GM23338 (cell line): ENCODE measurements at places on chromosomes 2 and 18. TPM values are rescaled to one million over a fixed set of nuclear protein-coding genes. Genes with fewer than 3 reads are reported as not detected.
A peak's percentile ranks its signal among the peaks of the same experiment; 100 is the strongest.

DNA sequence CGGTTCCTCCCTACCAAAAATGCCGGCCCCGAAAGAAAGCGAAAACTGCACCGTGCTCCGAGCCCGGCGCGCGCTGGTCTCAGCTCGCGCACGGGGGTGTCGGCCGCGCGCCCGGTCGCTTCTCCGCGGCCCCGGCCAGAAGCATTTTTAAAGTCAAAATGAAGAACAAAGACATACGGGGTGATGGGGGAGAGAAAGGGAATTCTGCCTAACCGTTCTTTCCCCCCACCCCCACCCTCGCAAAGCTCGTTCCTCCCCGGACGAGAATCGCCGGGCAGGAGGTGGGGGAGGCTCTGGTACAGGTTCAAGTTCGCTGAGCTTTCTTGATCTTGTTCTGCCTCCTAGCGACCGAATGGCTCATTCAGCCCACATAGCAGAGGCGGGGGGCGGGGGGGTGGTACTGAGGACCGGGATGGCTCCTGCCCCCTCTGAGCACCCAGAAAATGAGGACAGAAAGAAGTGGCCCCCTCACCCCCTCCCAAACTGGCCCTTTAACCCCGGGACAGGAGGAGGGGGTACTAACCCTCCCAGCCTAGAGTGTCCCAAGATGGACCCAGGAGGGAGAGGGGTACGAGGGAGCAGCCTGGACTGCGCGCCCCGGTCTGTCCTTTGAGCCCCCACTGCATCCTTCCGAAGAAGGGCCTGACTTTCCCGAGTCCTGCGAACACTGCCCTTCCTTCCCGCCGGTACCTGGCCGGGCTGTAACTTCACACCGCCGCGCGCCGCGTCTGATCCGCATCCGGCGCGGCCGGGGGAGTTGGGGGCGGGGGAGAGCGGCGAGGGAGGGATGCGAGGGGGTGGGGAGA, 3.1 kb downstream of the BCL11A start:
- peaks cover 8% of the 10 kb centered on the region; the same call in 1 of the 2 replicates for H3K36me3 ChIP-seq
- peaks cover 20% of the 10 kb centered on the region for H3K4me1 ChIP-seq
- peak; percentile 95 for DNase-seq
- no peaks in the 10 kb centered on the region for H3K27me3 ChIP-seq
- H3K4me3 ChIP-seq: peak overlapping the region; percentile 89

GRCh38 chr2:211429256-211429920, 873.0 kb downstream of the CPS1 start:
- no peaks in the 10 kb centered on the region for H3K36me3 ChIP-seq
- no peaks in the 10 kb centered on the region for H3K27me3 ChIP-seq

DNA sequence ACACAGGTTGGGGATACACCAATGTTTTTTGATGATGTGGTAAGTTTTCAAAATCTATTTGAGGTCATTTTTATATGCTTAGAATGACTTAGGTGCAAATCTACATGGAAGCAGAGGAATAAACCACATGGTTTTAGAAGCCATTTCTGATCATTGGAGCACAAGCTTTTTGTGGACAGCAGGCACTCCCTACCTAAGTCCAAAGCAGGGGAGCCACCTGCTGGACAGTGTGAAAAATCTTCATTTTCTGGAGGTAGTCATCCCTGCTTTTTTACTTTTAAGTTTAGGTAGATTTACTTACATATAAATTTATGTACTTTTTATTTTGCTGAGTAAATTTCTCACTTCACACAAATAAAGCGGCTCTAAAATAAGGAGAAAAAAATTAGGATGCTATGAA, 323.2 kb downstream of the PLCL1 start:
- no peaks in the 10 kb centered on the region for H3K4me1 ChIP-seq
- no peaks in the 10 kb centered on the region for H3K27me3 ChIP-seq
- H3K27ac ChIP-seq: no peak overlapping the region
- no peak overlapping the region for H3K4me3 ChIP-seq

DNA sequence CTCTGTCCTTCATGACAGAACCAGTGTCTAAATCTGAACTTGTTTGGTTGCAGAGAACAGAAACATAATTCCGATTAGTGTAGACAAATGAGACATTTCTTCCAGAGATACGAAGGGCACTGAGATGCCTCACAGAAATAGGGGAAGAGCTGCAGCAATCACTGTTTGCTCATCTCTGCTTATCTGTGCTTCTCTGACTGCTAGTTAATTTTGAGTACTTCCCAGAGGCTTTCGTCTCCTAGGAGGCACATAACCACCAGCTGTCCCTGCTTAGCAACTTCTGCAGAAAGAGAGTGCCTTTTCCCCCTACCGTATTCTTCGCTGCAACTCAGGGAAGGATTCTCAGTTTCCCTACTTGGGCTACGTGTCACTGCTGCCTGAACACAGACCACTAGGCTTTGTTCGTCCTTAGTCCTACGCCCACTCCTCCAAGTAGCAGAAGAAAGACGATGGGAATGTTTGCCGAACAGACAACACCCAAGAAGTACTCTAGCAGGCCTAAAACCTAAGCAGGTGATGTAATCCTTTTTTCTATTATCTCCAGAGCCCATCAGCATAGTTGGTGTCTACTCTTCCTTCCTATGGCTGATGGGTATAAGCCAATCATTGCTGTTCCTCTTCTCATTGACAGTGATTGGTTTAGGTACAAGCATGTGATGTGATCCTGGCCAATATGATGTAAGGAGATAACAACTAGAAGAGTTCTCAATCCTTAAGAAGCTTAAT, 63.6 kb downstream of the TNP1 start:
- H3K27ac ChIP-seq: no peak overlapping the region
- no peak overlapping the region for H3K4me3 ChIP-seq
- H3K4me1 ChIP-seq: no peaks in the 10 kb centered on the region
- no peaks in the 10 kb centered on the region for H3K27me3 ChIP-seq

DNA sequence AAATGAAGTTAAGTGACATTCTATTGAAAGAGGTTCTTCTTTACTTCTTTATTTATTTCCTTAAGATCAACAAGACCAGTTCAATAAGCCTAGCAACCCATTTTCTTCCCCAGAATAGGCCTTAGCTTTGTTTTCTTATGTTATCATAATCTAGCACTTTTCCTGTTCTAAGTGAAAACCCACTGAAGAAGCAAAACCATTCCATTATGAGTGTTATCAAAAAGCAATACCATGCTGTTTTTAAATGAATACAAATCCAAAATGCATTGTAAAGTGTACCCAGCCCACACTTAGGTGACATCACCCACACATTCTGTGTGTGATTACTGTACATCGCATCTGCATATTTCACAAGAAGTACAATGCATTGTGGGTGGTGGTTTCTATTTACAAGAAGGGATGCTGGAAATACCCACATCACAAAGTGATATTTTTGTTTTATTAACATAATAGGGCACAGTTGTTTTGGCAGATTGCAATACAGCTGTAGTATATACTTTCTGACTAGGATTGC, 679.5 kb downstream of the KCNJ3 start:
- H3K36me3 ChIP-seq: no peaks in the 10 kb centered on the region
- no peak overlapping the region for H3K27ac ChIP-seq
- H3K27me3 ChIP-seq: no peaks in the 10 kb centered on the region
- no peak for DNase-seq
- H3K4me1 ChIP-seq: no peaks in the 10 kb centered on the region
- H3K4me3 ChIP-seq: no peak overlapping the region

DNA sequence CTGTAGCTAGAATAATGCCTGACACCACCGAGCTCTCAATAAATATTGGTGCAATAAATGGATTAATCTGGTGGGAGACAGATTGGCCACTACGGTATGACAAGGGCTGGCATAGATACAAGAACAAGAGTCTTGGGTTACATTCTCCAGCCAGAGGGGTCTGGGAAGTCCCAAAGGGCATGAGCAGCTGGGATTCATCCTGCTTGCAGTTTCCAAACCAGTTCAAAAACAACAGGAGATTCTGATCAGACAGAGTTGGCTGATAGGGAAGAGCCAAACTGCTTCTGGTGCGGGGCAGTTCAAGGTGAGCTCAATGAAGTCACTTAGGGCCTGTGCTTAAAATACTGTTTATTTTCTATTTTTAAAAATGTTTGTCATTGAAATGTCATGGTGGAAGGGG, 266.9 kb downstream of the TNS1 start:
- DNase-seq: no peak
- no peak overlapping the region for H3K4me3 ChIP-seq
- no peak overlapping the region for H3K27ac ChIP-seq
- H3K4me1 ChIP-seq: no peaks in the 10 kb centered on the region

GRCh38 chr2:63092401-63092800, 41.8 kb downstream of the OTX1 start:
- no peak overlapping the region for H3K4me3 ChIP-seq
- H3K4me1 ChIP-seq: no peaks in the 10 kb centered on the region
- no peaks in the 10 kb centered on the region for H3K27me3 ChIP-seq

DNA sequence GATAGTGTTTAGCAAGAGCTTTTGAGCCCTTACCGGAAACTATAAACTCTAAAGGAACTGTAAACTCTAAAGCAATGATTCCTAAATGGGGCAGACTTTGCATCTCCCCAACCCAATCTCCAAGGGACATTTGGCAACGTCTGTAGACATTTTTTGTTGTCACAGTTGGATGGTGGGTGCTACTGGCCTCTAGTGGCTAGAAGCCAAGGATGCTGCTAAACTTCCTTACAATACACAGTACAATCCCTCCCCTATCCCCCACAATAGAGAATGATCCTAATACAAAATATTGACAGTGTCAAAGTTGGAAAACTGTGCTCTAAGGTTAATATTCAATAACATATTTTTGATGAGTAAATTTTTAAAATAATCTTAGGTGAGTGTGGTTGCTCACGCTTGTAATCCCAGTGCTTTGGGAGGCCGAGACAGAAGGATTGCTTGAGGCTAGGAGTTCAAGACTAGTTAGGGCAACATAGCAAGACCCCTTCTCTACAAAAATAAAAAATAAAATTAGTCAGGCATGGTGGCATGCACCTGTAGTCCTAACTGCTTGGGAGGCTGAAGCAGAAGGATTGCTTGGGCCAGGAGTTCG, 66.7 kb downstream of the PTPN4 start:
- DNase-seq: peak; percentile 82
- H3K27me3 ChIP-seq: no peaks in the 10 kb centered on the region
- no peak overlapping the region for H3K4me3 ChIP-seq
- H3K4me1 ChIP-seq: no peaks in the 10 kb centered on the region
- H3K27ac ChIP-seq: no peak overlapping the region
- no peaks in the 10 kb centered on the region for H3K36me3 ChIP-seq

GRCh38 chr2:29207352-29208148, 92.3 kb downstream of the CLIP4 start:
- H3K36me3 ChIP-seq: no peaks in the 10 kb centered on the region
- no peaks in the 10 kb centered on the region for H3K4me1 ChIP-seq
- no peak for DNase-seq
- no peaks in the 10 kb centered on the region for H3K27me3 ChIP-seq
- H3K27ac ChIP-seq: no peak overlapping the region
- H3K4me3 ChIP-seq: no peak overlapping the region

DNA sequence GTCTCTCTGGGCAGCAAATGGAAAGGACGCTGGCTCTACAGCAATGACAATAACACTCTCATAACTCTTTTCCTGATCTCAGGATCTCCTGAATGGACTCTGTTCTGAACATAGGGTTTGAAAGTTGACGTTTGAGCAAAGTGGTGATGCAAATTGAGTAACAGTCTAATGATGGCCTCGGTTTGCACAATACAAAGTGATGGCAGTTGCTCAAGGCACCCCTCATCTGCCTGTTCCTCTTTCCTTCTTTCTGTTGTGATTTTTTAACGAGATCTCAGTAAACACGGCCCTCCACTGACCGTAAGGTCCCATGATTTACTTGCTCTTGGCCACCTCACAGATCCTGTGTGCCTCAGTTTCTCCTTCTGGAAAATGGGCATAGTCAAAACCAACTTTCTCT, 303.6 kb downstream of the SLC8A1 start:
- no peaks in the 10 kb centered on the region for H3K27me3 ChIP-seq
- no peak for DNase-seq
- peaks cover 20% of the 10 kb centered on the region for H3K4me1 ChIP-seq
- H3K4me3 ChIP-seq: no peak overlapping the region
- no peaks in the 10 kb centered on the region for H3K36me3 ChIP-seq

DNA sequence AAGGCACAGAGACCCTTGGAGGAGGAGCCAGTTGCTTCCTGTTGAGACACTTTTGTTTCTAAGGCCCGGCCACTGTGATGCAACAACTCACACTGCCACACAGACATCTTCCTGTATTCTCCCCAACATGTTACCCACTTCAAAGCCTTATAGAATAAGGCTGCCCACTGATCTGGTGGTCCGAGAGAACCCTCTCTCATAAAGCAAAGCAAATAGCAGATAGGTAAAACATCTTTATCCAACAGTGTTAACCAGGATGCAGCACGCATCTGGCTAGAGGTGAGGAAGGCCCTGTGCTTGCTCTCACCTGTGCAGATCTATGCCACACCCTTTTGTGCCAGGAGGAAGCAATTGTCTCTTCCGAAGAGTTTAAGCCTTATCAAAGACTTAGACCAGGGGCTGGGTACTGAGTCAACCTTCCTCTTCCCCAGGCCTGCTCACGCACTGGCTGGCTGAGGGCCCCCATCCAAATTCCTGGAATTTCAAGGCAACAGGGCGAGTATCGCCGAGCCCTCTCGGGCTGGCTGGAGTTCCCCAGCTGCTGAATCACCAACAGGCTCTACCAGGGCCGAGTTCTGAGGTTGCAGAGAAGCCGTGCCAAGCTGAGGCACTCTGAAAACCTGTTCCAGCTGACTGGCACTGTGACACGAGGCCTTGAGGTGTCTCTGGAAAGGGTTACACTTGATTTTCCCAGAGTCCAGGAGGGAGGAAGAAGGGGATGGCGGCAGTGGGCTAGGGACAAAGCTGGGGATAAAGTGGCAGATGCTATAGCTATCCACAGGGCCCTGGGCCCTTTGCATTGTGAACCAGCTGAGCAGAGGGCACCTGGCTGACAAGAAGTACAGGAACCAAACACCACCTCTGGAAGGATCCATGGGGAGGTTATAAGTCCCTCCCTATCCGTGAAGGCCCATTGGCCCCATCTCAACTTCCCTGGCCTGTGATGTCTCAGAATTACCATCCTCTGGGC, 29.3 kb downstream of the TGFA start:
- no peaks in the 10 kb centered on the region for H3K36me3 ChIP-seq
- no peak overlapping the region for H3K4me3 ChIP-seq

The GPR75 gene
- total RNA-seq: 2.3 and 4.1 TPM in 2 replicates

The RNF125 gene
- 29.2 and 34.8 TPM in 2 replicates for total RNA-seq

The SLC39A6 gene
- total RNA-seq: 46.8 and 47.3 TPM in 2 replicates

The COL3A1 gene
- total RNA-seq: 0.17 TPM in 1 of 2 replicates, not detected in the other

The APOB gene
- 0.56 and 0.62 TPM in 2 replicates for total RNA-seq

The CENPA gene
- 13.0 and 16.8 TPM in 2 replicates for total RNA-seq

The TCF7L1 gene
- 42.4 and 47.3 TPM in 2 replicates for total RNA-seq

The KIAA2012 gene
- 0.03 TPM in 1 of 2 replicates, not detected in the other for total RNA-seq

The C2orf66 gene
- total RNA-seq: not detected in 2 replicates

The ZDBF2 gene
- total RNA-seq: 35.6 and 41.1 TPM in 2 replicates
